NCI-H446 treated with DMSO at 0.1 percent for 48 hours (cell line): ENCODE measurements at places on chromosomes 13 and 19.

GRCh38 chr13:84980571-84980970, 818.6 kb downstream of the SLITRK6 start:
- no peak for DNase-seq

DNA sequence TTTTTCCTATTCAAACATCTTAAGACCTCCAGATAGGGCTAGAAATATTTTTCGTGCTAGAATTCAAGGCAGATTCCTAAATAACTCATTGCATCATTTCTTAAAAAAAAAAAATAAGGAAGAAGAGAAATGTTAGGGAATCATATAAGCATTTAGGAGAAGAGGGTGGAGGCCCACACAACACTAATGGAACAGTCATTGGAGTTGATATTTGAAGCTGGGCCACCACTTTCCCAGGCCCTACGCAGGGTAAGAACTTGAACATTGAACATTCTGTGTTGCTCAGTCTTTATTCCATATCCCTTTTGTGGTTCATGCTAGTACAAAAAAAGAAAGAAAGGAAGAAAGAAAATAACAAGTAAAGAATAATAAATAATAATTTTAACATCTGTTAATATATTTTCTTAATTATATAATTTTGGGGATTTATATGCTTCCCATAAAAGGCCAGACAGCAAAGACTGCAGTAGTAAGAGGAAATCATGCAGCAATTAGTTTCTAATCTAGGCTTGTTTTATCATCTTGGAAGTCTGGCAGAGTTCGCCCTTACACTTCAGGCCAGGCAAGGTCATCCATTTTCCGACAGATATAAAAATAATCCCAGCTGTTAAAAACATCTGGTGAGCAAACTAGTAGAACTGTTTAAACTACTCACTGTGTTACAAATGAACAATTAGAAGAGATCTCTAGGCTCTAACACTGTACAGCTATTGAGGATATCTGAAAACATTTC, 127.7 kb downstream of the FRY start:
- DNase-seq = no peak

GRCh38 chr19:21022996-21023395, 2.5 kb downstream of the ZNF430 start:
- no peak for DNase-seq

- no peak for DNase-seq
Observed at GRCh38 chr19:40805258-40805868, 6.4 kb downstream of the EGLN2 start.

- DNase-seq = no peak
Observed at GRCh38 chr19:17060802-17061201, 14.4 kb downstream of the HAUS8 start.

DNA sequence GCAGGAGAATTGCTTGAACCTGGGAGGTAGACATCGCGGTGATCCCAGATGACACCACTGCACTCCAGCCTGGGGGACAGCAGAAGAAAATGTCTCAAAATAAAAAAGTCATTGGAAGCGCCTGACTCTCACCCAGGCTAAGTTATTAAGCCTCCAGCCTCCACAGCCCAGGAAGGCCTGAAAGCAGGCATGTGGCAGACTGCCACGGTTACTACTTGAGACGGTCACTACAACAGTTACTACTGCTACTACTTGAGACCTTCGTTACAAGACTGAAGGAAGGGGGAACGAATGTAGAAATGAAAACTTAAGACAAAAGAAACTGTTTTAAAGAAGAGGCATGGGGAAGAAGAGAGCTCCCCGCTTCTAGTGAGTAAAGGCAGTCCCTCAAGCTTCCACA, 9.6 kb downstream of the PRR22 start:
- DNase-seq = no peak

DNA sequence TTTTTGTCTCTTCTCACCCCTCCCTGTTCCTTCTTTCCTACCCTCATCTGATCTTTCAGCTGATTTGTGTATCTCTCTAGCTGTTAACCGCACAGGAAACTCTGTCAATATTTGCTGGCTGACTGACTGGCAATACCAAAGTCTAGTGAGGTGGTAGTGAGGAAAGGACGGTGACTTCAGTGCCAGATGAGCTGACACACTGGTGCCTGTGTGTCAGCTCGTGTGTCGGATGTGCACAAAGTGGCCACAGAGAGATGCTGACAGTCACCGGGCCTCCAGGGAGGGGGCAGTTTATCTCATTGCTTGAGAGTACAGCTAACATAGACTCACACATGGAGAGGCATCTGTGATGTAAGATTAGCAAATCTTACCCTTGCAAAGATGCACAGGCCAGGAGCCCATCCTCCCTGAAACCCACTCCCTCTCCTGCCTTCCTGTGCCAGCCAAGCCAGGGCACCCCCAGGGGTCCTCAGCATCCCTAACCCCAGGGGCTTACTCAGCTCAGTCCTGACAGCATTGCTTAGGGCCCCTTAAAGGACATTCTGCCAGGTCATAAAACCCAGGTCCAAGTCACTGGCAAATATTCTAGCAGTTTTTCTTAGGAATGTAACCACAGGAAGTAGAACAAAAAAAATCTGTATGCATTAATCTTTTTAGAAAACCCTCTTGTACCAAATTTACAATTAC, 80.2 kb downstream of the SHISA2 start:
- DNase-seq = no peak

- DNase-seq = no peak
Observed at GRCh38 chr13:23558675-23559536, 11.3 kb upstream of the TNFRSF19 start.

- DNase-seq = no peak
Observed at GRCh38 chr19:33231511-33231910, 5.9 kb upstream of the SLC7A10 start.

DNA sequence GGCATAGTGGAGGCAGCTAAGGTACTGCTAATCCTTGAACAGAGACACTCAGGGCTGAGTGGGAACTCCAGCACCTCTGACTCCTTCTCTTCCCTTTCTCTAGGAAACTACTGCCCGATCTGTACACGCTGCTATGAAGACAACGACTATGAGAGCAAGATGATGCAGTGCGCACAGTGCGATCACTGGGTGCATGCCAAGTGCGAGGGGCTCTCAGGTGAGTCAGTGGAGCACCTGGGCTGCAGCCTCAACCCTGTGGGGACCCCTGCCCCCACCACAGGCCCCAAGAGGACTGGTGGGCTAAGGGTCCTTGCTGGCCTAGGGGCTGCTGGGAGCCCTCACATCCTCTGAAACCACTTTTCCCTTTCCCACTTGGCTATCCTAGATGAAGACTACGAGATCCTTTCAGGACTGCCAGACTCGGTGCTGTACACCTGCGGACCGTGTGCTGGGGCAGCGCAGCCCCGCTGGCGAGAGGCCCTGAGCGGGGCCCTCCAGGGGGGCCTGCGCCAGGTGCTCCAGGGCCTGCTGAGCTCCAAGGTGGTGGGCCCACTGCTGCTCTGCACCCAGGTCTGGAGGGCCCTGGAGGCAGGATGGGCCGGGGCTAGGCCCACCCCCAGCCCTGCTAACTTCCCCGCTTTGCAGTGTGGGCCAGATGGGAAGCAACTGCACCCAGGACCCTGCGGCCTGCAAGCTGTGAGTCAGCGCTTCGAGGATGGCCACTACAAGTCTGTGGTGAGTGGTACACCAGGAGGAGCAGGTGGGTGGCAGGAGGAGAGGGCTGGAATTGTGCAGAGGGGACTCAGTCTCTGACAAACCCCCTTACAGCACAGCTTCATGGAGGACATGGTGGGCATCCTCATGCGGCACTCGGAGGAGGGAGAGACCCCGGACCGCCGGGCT, 9.5 kb downstream of the KMT2B start:
- DNase-seq = no peak

DNA sequence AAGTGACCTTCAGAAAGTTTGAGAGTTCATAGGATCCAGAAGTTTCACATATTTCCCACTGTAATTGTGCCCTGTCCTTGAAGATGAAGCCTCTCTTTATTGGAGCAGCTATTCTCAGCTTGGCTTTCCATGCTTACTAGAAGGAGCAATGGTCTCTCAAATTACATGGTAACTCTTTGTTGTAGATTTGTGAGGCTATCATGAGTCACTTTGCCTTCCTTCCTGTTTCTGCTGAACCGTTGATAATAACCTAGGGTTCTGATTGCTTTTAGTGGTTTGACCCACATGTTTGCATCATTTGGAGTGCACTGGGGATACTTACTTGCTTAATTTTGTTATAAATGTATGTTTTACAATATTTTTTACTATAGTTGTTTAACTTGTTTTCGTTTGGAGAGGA, 772.9 kb upstream of the SLITRK6 start:
- no peak for DNase-seq

DNA sequence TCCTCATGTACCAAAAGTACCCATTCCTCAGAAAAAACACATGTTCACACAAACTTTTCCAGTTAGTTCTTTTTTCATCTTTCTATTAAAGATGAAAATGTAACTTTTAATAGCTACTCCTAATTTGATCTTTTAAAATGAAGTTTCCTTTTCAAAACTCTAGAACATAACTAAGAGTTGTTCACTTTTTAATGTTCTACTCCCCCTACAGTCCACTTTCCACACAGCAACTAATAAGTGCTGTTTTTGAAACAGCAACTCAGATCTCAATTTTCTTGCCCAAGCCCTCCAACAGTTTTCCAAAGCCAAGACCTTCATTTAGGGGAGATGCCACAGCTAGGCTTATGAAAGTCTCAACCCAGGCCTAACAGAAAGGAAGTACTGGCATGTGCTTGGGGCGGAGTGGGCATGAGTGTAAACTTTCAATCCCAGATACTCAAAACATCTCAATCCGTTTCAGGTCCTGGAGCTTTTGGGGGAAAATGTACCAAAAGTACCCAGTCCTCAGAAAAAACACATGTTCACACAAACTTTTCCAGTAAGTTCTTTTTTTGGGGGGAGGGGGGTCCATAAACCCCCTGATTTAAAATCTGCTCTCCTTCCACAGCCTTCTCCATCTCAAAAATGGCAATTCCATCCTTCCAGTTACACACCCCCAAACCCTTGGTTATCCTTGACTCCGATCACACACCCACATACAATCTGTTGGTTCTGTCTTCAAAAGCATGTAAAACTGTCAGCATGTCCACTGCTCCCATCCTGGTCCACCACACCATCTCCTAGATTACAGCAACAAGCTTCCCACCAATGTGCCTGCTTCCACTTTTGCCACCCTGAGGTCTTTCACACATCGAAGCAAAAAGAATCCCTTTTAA, 2.0 kb downstream of the FBL start:
- DNase-seq = peak; percentile 7

DNA sequence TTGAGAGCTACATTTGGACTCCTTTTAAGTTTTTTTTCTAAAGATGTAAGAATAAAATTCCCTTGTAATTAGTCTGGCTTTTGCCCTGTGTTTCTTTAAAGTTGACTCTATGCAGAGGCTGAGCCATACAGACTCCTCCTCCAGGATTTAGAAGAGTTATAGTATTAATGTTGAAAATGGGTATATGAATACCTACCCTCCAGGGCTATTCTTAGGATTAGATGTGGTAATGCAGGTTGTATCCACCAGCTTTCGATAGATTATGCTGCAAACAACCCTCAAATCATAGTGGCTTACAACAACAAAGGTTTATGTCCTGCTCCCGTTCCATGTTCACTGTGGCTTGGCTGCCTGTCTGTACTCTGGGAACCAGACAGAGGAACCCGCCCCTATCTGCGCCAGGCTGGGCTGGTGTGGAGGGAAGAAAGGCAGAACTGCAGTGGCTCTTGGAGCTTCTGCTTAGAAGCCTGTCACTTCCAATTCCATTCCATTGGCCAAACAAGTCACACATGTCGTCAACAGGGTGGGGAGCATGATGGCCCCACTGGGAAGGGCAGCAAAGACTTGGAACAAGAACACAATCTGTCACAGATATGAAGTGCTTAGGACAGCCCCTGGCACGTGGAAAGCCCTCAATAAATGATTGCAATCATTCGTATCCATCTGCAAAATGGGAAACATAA, 290.8 kb downstream of the FOXO1 start:
- no peak for DNase-seq

- no peak for DNase-seq
Observed at GRCh38 chr13:24619282-24619681, 60.9 kb upstream of the ATP12A start.

GRCh38 chr13:92265408-92265807, 867.0 kb downstream of the GPC5 start:
- no peak for DNase-seq

GRCh38 chr13:101654883-101655282, 202.4 kb downstream of the ITGBL1 start:
- no peak for DNase-seq

GRCh38 chr19:14414926-14415690, 4.0 kb downstream of the DDX39A start:
- no peak for DNase-seq

- DNase-seq = no peak
Observed at GRCh38 chr19:5914358-5914774, 312 bp downstream of the CAPS start.

GRCh38 chr13:77325371-77325980, 1.4 kb downstream of the MYCBP2 start:
- no peak for DNase-seq

DNA sequence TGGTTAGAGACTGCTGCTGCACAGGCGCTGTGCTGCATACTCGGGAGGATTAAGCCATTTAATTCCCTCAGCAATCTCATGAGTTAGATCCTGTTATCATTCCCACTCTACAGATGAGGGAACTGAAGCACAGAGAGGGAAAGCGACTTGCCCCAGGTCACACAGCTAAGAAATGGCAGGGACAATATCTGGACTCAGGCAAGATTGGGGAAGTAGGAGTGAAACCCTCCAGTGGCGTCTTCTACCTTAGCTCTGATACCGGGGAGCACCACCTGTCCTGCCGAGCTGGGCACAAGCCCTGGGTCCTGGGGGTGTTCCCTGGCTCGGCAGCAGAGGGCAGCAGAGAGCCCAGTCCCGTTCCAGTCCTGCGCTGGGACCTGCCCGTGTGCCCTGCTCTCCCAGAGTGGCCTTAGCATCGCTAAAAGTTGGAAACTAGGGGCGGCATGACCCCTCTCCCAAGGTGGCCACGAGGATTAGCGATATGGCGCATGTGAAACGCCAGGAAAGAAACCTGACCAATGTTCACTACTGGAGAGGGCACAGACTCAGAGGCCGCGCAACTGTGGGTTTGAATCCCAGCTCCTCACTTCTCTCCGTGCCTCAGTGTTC, 20.5 kb downstream of the CYTH2 start:
- peak; percentile 25 for DNase-seq

GRCh38 chr13:21152251-21152899, 24.0 kb downstream of the SKA3 start:
- no peak for DNase-seq

DNA sequence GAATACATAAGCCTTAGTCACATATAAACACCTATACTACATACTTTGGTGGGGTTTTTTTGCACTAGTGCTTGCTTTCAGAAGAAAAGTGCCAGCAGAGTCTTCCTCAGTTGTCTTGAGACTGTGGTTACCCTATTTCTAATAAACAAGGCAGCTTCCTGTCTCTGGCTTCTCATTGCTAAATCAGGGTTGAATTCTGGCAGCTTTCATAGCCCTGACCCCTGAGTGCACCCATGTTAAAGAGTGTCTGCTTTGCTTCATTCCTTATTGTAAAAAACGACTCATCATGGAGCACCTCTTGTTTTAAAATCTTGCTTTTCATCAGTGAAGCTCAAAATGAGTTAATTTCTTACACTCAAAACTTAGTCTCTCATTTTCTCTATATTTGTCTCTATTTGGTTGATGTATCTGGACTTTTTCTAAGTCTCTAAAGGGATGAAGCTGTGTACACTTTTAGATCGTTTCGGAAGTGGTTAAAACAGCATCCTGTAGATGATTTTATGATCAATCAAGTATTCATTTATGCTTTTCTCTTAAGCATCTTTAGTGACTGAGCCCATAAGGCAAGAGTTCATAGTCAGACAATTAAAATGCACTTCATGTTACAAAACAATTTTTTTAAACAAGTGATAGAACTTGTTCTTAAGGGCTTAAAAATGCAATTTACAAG, 72.1 kb downstream of the KLF12 start:
- DNase-seq = no peak
